ENCODE measurements at places on chromosomes 16 and 17.

GRCh38 chr17:56011406-56012131 lies 141.7 kb upstream of the ANKFN1 start:
- no peak for DNase-seq

DNA sequence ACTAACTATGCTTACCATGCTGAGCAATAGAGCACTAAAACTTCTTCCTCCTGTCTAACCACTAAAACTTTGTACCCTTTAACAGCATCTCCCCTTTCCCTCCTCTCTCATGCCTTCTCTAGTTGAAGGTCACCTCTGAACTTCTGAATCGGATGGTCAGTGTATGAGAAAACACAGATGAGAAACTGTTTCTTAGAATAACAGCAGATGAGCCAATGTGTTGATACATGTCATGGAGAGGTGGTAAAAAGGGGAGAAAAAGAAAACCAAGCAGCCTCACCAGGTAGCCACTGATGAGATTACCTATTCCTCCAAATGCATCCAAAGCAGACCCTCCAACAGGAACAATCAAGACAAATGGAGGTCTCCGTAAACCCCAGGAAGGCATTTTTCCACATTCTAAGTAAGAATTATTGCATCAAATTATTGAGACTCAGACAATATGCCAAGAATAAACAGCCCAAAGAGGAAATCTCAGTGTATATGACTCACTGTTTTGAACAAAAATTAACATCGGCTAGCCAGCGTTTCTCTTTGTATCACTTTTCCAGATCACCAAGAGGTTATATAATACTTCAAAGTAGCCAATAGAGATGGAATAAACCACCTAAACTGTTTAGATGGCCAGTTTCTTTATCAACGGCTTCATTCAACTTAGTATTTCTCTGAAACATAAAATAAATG lies 793.3 kb upstream of the SOX9 start:
- DNase-seq = no peak

DNA sequence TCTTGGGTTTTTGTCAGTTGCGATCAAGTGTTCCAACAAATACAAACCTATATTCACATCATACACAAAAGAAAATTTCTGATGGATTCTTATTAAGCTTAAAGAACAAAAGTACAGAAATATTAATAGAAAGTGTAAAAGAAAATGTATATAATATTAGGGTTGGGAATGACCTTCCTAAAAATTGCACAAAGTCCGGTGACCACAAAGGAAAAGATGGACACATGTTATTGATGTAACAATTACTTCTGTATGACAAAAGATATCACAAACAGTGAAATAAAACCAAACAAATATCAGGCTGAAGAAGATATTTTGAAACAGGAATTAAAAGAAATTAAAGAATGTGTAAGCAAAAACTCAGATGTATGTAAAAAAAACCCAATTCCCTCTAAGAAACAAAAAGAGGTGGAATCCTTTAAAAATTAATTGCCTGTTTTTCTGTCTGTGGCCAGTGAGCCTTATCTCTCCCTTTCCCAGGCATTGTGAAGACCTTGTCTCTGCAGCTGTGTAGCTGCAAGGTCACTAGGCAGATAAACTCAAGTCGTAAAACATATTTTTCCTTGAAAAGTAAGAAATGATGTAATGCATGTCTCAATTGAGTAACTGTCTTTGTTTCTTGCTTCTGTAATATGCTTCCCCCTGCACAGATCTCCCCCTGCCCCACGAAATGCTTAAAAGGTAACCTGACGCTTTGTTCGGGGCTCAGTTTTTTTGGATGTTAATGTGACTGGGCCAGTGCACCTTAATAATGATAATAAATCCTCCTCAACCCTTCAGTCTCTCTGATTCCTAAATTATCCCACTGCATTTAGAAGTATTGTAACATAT lies 2.8 kb downstream of the ST6GALNAC1 start:
- no peak for DNase-seq

- no peak for DNase-seq
Measured at GRCh38 chr17:17141860-17142552, 64.1 kb downstream of the PLD6 start.

DNA sequence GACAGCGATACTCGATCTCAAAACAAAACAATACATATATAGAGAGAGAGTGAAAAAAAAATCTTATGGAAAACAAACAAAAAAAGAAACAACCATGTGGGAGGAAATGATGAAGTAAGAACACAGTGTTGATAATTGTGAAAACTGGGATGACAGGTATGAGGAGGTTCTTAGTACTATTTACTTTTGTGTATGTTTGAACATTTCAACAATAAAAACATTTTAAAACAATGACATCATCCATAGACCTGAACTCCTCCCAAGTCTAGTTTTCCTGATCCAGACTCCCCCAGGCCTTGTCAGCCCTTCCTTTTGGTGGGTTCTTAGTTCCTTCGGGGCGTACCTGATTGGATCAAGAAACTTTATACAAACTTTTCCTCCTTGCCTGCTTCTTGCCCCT lies 51.7 kb downstream of the CCDC42 start:
- no peak for DNase-seq

GRCh38 chr17:48720266-48721008 lies 1.9 kb downstream of the PRAC1 start:
- DNase-seq = no peak

- no peak for DNase-seq
Measured at GRCh38 chr17:10812674-10813073, 8.8 kb upstream of the TMEM238L start.

DNA sequence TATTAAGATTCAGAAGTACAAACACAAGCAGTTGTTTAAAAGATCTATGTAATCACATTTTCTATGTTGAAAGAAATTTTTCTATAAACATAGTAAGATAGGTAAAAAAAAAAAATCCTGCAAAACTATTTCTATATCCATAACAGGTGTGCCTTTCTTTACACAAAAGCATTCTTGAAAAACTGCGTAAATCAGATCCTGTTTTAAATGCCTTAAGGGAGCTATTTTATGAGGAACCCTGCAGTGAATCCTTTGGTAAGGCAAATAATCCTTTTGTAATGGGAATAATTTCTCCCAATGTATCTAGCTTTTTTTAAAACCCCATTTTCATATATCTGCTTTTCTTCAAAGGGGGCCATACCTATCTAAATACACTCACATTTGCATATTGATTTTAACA lies 157.3 kb downstream of the AATF start:
- DNase-seq = no peak

- DNase-seq = no peak
Measured at GRCh38 chr17:57966246-57966645, 11.0 kb upstream of the CUEDC1 start.

GRCh38 chr17:47982645-47983390 lies 11.9 kb downstream of the CDK5RAP3 start:
- no peak for DNase-seq

- no peak for DNase-seq
Measured at GRCh38 chr16:58859958-58860669, 126.0 kb upstream of the GOT2 start.

DNA sequence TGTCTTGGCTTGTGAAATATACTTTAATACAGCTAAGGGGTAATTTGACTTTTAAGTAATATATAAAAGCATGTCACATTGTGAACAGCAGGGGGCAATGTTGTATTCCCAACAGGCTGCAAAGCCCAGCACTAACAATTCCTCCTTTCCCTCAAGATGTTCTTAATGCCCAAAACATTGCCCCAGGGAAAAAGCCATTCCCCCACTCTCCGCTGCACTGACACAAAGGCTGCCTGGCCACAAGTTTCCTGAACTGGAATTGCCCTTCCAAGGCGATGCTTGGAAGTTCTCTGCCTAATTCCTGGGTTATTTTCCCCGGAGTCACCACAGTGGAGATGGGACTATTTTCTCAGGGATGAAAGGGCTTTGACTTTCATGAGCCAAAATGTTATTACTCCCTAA lies 27.2 kb downstream of the CLEC16A start:
- DNase-seq = peak; percentile 43

- DNase-seq = no peak
Measured at GRCh38 chr17:15947271-15947670, 2.3 kb downstream of the ADORA2B start.

DNA sequence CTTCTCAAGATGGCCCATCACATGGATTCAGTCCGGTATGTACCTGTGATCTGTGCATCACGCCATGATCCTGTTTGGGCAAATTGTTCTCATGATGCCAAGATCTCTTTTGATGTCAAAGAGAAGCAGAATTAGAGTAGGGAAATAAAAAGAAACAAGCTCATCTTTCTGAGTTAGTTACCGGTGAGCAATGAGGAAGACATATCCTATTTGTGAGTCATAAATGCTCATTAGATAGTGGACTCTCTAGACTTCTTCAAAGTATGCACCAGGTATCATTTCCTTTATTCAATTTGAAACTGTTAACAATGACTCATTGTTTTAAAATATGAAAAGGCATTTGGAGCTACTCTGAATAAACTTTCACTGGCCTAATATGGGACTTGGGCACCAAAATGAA lies 8.0 kb upstream of the KRTAP4-12 start:
- no peak for DNase-seq

- no peak for DNase-seq
Measured at GRCh38 chr17:49190932-49191331, 19.4 kb downstream of the GNGT2 start.
